ENCODE measurements at places on chromosomes 6 and 20.

- DNase-seq = no peak
Observed at GRCh38 chr6:21802175-21802822, 208.7 kb downstream of the SOX4 start.

DNA sequence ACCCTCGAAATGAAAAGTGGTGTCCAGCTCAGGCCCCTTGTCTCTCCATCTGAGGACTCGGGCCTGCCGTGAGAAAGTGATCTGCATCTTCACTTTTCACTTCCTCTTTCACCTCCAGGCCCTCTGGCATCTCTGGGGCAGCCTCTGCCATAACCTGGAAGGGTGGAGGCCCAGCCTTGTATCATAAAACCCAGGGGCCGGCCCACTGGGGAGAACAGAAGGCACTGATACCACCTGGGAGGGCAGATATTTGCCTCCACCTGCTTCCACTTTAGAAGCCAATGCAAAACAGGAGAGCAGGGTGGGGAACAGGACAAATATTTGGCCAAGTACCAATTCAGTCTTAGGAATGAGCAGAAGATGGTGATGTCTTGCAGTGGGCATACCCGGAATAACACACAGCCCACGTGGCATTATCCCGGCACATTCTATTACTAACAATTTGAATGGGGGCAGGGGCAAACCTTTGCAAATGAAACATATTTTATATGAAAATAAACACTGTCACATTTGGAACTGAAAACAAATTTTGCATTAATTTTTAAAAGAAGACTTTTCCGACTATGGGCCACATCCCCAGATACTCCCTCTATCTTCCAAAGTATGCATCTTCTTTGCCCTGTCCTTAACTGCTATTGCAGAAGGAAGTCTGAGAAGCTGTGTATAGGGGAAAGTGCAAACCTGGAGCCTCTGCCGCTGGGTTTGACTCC is 69.2 kb upstream of the TBC1D7 start:
- DNase-seq = no peak

DNA sequence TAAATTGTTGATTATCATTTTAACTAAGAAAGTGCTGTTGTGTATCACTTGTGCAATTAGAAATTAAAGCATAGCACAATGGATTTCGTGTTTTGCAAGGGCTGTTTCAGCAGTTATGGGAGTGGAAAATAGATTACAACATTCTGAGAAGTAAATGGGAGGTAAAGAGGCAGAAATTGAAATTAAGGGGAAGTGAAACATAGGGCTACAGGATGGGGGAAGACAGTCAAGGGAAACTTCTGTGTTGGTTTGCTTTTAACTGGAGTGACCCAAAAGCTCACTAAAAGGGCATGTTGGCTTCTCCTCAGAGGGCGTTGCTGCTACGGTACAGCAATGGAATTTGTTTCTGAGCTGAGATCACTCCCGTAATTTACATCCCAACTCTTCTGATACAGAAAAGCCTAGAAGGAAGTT is 147.5 kb downstream of the BCAS1 start:
- no peak for DNase-seq

DNA sequence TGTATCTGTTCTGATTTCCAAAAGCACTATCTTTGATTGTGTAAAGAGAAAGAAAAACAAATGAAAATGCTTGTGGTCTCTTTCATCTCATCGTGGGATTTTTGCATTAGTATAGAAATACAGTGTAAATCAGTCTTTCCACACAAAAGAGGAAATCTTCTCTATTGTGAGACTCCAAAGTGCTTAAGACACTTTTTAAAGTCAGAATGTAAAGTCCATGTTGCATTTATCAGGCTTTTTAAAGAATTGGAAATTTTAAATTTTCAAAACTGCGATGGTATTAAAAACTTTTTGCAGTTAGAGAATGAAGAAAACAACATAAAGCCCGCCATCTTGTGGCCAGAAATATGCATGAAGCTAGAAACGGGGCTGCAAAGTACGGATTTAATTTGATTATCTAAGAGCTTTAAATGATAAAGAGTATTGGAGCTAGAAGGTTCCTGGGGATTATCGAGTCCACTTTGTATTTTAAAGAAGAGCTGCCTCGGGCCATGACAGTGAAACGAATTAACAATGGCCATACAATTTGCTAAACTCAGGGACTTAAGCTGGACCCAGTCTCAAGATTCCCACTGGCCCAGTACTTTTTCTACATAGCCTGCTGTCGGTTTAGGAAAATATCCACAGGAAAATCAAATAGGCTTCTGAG is 339.6 kb downstream of the ARHGAP18 start:
- DNase-seq = no peak

GRCh38 chr20:46647469-46647868 is 3.8 kb downstream of the SLC13A3 start:
- no peak for DNase-seq

- DNase-seq = no peak
Observed at GRCh38 chr6:129894921-129895320, 33.8 kb upstream of the TMEM244 start.

GRCh38 chr6:753486-753885 is 60.5 kb upstream of the EXOC2 start:
- DNase-seq = no peak

DNA sequence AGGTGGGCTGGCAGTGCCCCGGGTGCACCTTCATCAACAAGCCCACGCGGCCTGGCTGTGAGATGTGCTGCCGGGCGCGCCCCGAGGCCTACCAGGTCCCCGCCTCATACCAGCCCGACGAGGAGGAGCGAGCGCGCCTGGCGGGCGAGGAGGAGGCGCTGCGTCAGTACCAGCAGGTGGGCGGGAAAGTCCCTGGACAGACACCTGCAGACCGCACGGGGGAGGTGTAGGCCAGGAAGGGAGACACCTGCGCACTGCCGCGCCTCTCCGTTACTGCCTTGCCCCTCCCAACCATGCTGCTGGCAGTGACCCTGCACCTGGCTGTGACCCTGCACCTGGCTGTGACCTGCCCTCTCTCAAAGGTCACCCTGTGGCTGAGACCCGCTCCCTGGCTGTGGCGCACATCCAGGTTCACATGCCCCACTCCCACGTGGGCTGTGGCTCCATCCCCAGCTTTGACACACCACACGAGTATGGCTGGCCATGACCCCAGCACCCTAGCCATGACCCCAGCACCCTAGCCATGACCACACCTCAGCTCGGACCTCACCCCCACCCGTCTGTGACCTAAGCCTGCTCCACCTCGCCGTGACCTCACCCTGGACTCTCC is 11.6 kb downstream of the RBCK1 start:
- peak; percentile 65 for DNase-seq

- DNase-seq = no peak
Observed at GRCh38 chr6:165986914-165987482, 180.7 kb downstream of the TBXT start.

- no peak for DNase-seq
Observed at GRCh38 chr20:63739130-63740069, at the start of gene SLC2A4RG. Gene SLC2A4RG, plus strand, starts transcription at chr20:63739776. Its CDS starts 137 bp downstream, at chr20:63739913.

GRCh38 chr6:13250703-13251102 is 77.6 kb downstream of the TBC1D7 start:
- no peak for DNase-seq

DNA sequence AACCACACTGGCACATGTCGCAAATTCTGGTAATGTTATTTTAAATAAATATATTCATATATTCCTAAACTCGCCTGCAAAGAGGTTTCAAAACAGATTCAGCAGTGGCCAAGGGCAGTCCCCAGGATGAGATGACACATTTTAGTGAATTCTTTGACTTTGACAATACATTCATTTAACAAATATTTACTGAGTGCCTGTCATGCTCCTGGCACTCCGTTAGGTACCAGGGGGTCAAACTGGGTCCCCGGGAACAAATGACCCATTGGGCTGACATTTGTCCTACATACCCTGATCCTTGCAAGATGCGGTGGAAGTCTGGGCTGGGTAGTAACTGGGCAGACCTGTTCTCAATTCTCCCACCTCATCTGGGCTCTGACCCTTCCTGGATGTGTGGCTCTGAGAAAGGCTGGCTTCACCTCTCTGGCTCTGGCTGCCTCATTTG is 74.9 kb downstream of the FYN start:
- no peak for DNase-seq

GRCh38 chr20:58619077-58619863 is 31.8 kb upstream of the STX16 start:
- DNase-seq = no peak

DNA sequence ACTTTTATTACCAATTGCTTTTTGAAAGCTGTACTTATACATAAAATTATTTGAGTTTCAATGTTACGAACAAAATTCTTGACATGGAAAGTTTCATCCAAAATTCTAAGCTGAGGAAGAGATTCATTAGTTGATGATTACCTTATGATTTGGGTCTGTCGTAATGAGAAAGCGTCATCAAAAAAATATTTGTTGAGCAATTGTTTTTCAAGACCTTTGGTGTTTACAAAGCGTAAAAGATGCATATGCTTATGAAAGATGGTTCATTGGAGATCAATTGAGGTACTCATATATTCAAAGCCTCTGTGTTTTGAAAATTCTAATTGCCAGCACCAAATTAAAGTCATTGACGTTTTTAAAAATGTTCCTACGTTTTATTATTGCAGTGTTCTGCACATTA is 110.5 kb upstream of the DOK5 start:
- no peak for DNase-seq

GRCh38 chr6:2943564-2943955 is 27.8 kb downstream of the SERPINB6 start:
- DNase-seq = no peak

DNA sequence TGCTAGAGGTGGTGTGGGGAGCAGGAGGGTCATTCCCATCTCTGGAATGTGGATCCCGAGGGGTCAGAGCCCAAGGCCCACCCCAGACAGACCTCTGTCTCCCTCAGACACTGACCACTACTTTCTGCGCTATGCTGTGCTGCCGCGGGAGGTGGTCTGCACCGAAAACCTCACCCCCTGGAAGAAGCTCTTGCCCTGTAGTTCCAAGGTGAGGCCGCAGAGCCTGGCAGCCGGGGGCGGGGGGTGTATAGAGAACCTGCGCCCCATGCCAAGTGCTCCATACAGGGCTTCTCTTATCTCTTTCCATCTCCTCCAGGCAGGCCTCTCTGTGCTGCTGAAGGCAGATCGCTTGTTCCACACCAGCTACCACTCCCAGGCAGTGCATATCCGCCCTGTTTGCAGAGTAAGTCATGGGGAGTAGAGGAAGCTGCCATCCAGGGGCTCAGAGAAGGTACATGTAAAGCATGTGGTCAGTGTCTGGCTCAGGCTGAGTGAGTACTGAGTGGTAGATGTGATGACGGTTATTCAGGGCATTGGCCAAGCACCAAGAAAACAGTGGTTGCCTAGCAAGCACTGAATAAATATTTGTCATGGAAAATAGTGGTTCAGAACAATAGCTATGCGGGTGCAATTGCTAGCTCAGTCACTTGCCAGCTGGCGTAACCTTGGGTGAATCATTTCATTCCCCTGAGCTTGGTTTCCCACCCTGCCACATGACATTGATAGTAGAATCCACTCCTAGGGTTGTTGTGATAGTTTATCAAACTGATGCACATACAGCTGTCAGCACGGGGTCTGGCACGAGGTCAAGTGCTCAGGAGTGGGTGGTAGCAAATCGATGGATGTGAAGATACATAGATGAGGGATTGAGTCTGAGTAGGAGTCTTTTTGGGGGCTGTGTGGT is 3.5 kb downstream of the PIGT start:
- no peak for DNase-seq

GRCh38 chr6:11854408-11855165 is 76.0 kb upstream of the ADTRP start:
- no peak for DNase-seq

GRCh38 chr20:52787216-52787615 is 184.9 kb upstream of the TSHZ2 start:
- DNase-seq = no peak
